ENCODE measurements at places on chromosomes 3 and 15.

DNA sequence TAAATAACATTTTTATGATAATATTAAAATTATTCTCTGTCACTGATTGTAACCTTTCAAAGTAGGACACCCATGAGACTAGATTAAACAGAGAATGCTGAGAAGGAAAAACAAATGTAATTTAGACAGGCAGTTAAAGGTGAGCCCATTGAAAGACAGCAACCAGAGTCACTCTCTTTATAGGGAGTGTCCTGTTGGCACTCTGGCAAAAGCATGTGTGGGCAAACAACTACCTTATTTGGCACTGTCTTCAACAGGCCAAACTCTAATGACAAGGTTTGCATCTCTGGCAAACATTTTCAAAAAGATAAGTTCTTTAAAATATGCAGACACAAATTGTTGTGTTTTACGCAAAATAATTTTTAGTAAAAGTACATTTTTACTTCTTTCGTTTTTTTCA, 29.8 kb downstream of the NFKBIZ start:
- H3K4me1 ChIP-seq, result no peaks in the 10 kb centered on the region
- no peak overlapping the region for H3K4me3 ChIP-seq
- DNase-seq, result no peak
- H3K36me3 ChIP-seq, result no peaks in the 10 kb centered on the region

- no peaks in the 10 kb centered on the region for H3K4me1 ChIP-seq
- H3K27ac ChIP-seq, result no peak overlapping the region
- H3K27me3 ChIP-seq, result peaks cover 59% of the 10 kb centered on the region
These were observed 44.6 kb downstream of the ZIC4 start for GRCh38 chr3:147361454-147362420.

DNA sequence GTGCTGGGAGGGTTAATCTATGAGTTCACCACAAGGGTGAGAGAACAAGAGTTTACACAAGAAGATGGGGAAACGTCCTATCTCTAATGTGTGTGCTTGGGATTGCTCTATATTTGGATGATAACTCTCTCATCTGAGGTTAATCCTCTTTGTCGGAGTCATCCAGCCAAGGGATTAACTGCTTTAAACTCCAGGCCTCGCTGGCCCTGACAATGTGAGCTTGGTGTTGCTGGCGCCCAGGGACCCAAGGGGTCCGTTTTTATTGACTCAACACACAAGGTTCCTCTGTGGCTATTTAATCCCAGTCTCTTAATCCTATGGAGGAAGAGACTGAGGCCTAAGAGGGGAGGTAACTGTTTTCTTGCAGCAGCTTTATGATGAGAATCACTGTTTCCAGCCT, 14.2 kb downstream of the SV2B start:
- no peaks in the 10 kb centered on the region for H3K27me3 ChIP-seq
- H3K4me1 ChIP-seq, result no peaks in the 10 kb centered on the region
- no peaks in the 10 kb centered on the region for H3K36me3 ChIP-seq
- H3K27ac ChIP-seq, result no peak overlapping the region
- no peak overlapping the region for H3K4me3 ChIP-seq

DNA sequence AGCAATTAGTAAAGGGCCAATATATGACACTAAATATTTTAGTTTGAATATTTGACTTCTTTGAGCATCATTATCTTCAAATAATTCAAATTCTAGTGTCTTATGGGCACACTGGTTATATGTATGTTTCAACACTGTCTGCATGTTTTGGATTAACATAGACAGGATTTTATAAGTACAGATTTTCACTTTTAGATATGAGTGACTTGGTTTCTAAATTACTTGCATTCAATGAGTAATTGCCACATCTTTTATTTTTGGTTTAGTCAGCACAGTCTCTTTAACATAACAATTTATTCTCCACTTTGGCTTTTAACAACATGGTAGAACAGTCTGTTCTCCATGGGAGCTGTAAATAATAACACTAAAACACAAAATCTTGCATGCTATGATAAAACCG, 674.8 kb downstream of the TBL1XR1 start:
- no peak overlapping the region for H3K27ac ChIP-seq
- DNase-seq, result no peak
- H3K27me3 ChIP-seq, result no peaks in the 10 kb centered on the region
- H3K4me3 ChIP-seq, result no peak overlapping the region

- H3K27ac ChIP-seq, result no peak overlapping the region
- no peak for DNase-seq
- no peaks in the 10 kb centered on the region for H3K4me1 ChIP-seq
- no peaks in the 10 kb centered on the region for H3K36me3 ChIP-seq
These were observed 22.1 kb upstream of the ATP2B2 start for GRCh38 chr3:10527295-10528001.
